Nephron progenitor cell (in vitro differentiated cells): ENCODE measurements at places on chromosomes 4 and X.

DNA sequence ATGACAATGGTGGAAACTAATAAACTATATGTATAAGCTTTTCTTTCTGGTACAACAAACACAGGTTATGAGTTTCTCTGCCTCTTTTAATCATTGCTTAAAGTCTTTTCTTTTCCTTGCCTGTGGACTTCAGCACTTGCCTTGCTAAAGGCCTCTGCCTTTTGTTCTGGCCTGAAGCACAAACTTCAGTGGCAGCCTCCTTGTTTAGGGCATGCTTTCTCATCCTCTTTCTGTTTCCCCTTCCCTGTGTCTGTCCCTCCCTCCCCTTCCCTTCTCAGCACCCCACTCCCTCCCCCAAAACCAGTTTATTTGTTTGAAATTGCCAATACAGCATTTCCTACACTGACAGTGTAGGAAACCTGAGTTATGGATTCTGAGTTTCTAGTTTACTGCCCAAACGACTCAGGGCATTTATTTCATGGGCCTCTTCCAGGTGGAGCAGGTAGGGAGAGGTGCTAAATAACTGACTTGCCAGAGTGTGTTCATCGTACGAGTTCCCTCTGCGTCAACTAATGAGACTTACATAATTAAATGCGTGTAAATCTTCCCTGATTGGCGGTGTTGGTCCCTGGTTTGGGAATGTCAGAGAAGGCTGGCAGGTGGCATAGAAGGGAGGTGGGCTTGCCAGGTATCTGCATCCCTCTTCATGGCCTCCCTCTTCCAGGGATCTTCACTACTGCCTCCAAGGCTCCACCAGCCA lies 311.0 kb downstream of the FBXW7 start:
- no peak for DNase-seq

DNA sequence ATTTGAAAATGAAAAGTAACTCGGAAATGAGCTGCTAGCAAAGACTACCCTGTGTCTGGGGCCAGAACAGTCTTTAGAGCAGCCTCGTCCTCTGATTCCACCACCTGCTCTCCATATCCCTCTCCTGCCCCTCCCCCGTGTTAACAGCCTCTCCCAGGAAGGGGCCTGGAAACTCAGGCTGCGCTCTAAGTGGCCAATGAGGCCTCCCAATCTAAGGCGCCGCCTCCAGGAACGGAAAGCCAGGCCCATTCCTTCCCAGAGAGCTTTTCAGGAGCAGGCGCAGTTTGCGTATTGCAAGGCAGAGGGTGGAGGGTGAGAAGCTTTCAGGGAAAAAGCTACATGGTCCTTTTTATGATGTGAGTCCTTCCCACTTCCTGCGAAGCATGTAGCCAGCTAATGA lies 31.2 kb downstream of the RS1 start:
- DNase-seq, result no peak

GRCh38 chr4:156303708-156304107 lies 350.0 kb upstream of the CTSO start:
- no peak for DNase-seq

- no peak for DNase-seq
These were observed 340.8 kb downstream of the PAPSS1 start for GRCh38 chr4:107379054-107379869.

DNA sequence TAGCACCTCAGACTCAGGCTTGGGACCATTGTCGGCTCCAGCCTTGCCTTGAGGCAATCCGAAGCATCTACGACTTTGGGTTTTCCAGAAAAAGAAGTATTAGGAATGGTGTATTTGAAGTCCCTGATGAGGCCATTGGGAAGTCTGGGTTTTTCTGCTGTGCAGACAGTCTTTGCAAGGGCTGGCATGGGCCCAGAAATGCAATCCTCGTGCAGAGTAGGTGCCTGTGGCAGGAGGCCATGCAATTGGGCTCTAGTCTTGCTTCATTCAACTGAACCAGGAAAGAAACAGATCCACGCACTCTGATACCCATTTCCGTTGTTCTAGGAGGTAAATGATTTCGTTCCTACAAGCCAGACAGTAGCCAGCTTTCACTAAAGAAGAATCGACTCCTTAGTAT lies 12.4 kb downstream of the ZFP92 start:
- DNase-seq, result no peak

DNA sequence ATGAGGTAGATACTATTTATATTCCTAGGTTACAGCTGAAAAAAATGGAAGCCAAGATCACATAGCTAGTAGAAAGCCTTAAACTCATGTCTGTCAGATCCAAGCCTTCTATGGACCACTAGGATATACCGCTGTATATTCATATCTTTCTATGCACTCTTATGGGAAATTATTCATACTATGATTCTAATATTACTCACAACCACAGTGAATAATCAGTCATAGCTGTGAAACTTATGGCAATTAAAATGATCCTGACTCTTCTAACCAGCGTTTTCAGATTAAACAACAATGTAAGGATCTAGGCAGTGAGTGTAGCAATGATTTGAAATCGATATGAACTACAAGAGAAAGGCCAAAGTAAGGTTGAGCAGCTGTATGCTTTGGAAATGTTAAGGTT lies 111.0 kb downstream of the RASGEF1B start:
- DNase-seq, result no peak
